ENCODE measurements at places on chromosomes 13 and 19. TPM values are rescaled to one million over a fixed set of nuclear protein-coding genes. Genes with fewer than 3 reads are reported as not detected.

Gene ZNF524
- 19.4 TPM for total RNA-seq

Gene DIS3
- total RNA-seq, result 20.5 TPM

Gene ZNF844
- total RNA-seq, result not detected

Gene KRTDAP
- not detected for total RNA-seq

Gene SMIM44
- not detected for total RNA-seq

Gene ZNF493
- not detected for total RNA-seq

Gene ABCC4
- 15.3 TPM for total RNA-seq

Gene GNG7
- total RNA-seq, result not detected

Gene CNFN
- total RNA-seq, result 39.7 TPM

Gene PPP1R37
- 22.9 TPM for total RNA-seq

Gene FGF22
- 0.62 TPM for total RNA-seq

Gene ZNF382
- 0.03 TPM for total RNA-seq

Gene C19orf25
- total RNA-seq, result 17.2 TPM

Gene ZNF98
- not detected for total RNA-seq

Gene HIF3A
- total RNA-seq, result not detected

Gene SPPL2B
- total RNA-seq, result 16.6 TPM

Gene POSTN
- total RNA-seq, result 0.14 TPM

Gene PTH2
- not detected for total RNA-seq

Gene HCN2
- total RNA-seq, result 33.1 TPM

Gene GPR32
- not detected for total RNA-seq

Gene NMRK2
- not detected for total RNA-seq

Gene PDX1
- total RNA-seq, result not detected

Gene KLC3
- total RNA-seq, result 0.72 TPM

Gene ACP7
- 0.15 TPM for total RNA-seq

Gene DMKN
- total RNA-seq, result 31.1 TPM

Gene C13orf42
- total RNA-seq, result not detected

Gene TMEM86B
- total RNA-seq, result 2.7 TPM

Gene CEACAM3
- not detected for total RNA-seq

Gene CFAP97D2
- total RNA-seq, result not detected

Gene NOTCH3
- 5.9 TPM for total RNA-seq

Gene PBX4
- total RNA-seq, result 1.4 TPM

Gene C19orf85
- not detected for total RNA-seq

Gene PRTN3
- total RNA-seq, result 0.28 TPM

Gene ZNF578
- not detected for total RNA-seq

Gene MBD3L3
- not detected for total RNA-seq

Gene KIR2DL3
- total RNA-seq, result not detected

Gene LGI4
- 0.13 TPM for total RNA-seq

Gene ZNF681
- not detected for total RNA-seq

Gene SERTM1
- total RNA-seq, result not detected

Gene KIRREL2
- total RNA-seq, result 0.50 TPM

Gene ZNF534
- total RNA-seq, result not detected

Gene SEMA6B
- total RNA-seq, result 5.8 TPM

Gene RFXAP
- 1.1 TPM for total RNA-seq

Gene TEKTIP1
- total RNA-seq, result not detected

Gene SIGLEC8
- not detected for total RNA-seq

Gene PVR
- total RNA-seq, result 117 TPM
